ENCODE measurements at places on chromosomes 6 and 20.

DNA sequence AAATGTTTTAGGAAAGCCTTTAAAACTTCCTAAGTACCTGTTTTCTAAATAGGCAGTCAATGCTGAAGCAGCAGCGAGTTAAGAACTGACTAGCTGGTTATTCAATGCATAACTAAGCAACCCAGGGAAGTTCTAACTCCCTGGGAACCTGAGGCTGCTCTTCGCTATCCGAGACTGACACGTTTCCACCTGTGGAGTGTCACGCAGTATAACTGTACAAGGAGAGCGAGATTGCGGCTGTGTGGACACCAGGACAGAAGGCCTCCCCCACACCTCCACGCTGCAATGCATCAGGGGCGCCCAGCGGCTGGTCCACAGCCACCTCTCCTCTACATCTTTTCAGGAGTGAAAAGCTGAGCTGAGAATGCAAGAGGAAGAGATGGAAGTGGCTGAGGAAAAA lies 8.0 kb downstream of the PXDC1 start:
- no peak for DNase-seq
- no peak overlapping the region for H3K4me3 ChIP-seq
- no peaks in the 10 kb centered on the region for H3K36me3 ChIP-seq

DNA sequence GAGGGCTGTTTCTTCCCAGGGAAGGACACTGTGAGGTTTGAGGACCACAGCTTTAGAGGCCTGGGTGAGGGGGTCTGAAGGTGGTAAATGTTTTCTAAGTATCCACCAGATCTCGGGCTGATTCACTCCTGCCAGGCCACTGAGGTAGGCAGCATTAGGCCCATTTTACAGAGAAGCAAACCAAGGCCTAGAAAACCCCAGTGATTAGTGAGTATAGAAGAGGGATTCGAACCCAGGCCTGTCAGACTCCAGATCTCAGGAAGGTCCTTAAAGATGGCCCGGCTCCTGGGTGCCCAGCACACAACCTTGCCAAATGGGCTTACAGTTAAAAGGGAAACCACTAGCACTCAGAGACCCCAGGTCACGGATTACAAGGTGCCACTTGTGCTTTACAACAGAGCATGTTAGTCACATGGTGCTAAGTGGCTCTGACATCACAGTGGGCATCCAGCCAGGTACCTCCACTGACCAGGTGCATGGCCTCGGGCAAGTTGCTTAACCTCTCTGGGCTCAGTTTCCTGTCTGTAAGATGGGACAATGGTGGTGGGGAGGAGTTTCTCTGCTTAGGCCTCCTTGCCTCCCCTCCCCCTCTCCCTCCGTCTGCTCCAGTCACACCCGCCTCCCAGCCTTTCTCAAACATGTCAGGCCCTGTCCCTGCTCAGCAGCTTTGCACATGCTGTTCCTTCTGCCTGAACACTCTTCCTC lies 18.8 kb upstream of the SIRPA start:
- DNase-seq = no peak
- no peaks in the 10 kb centered on the region for H3K36me3 ChIP-seq
- H3K4me1 ChIP-seq = no peaks in the 10 kb centered on the region
- no peak overlapping the region for H3K27ac ChIP-seq
- no peak overlapping the region for H3K4me3 ChIP-seq
- H3K27me3 ChIP-seq = no peaks in the 10 kb centered on the region

GRCh38 chr6:6781172-6781872 lies 192.8 kb downstream of the LY86 start:
- DNase-seq = no peak
- H3K27ac ChIP-seq = no peak overlapping the region
- H3K36me3 ChIP-seq = no peaks in the 10 kb centered on the region
- H3K4me3 ChIP-seq = no peak overlapping the region

DNA sequence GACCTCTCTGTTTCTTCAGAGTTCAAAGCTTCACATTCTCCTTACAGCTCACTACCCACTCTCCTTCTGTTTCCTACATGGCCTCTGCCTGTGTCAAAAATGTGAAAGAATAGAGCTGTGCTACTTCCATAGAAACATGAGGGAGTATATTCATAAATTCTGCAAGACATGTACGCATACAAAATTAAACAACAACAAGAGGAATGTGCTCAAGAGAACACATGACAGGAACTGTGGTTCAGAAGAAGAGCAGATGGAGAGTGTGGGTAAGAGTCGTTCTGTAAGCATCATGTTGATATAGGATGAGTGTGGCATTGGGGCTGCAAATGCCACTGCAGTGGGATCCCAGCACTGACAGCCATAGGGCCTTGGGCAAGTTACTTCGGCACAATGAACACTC lies 266.6 kb upstream of the SASH1 start:
- no peak for DNase-seq
- no peaks in the 10 kb centered on the region for H3K36me3 ChIP-seq

DNA sequence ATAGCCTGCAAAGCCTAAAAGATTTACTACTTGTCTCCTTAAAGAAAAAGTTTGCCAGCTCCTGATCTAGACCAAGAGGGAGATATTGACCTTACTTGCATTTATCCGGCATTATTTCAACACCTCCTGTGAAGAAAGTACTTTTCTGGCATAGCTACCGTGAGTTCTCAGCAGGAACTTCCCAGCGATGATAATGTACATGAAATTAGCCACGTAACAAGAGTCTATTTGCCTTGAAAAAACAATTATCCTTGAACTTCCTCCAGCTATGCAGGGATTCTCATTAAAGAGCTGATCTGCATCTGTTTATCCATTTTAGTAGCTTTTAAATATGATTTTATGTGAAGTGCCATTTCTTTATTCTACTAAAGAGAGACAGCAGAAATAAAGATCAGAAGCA lies 41.7 kb downstream of the ALDH5A1 start:
- H3K4me3 ChIP-seq = no peak overlapping the region
- H3K4me1 ChIP-seq = no peaks in the 10 kb centered on the region
- H3K27me3 ChIP-seq = no peaks in the 10 kb centered on the region
- no peak overlapping the region for H3K27ac ChIP-seq
- DNase-seq = no peak

Measured in CD8-positive, alpha-beta memory T cell (primary cell).